Mesothelial cell of epicardium (in vitro differentiated cells): ENCODE measurements at places on chromosomes 2 and 18.

DNA sequence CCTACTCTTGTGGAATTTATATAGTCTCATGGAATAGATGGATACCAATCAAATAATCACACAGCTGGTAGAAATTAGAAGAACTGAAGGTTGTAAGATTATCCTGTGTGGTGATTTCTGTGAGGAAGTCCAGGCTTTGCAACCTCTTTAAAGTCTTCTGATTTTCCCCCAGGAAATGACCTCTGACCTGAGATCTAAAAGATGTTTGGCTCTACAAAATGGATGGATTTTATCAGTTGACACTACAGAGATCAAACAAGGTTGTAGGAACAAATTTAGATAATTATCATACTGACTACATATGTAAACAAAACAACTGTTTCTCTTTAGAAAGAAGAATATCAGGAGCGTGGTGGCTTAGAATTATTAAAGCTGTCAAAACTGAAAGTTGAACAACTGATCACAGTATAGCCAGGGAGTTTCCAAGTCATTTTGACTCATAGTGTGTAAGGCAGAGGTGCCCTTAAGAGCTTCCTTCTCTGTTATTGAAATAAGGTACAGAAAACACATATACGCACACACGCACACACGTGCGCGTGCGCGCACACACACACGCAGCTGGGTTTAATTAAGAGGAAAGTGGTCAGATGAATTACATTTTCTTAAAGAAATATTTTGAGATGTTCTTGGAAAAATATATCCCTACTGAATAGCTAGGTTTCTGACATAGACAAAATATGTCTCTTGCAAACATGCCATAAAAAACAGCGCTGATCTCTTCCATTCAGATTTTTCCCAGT is 35.5 kb upstream of the PELI1 start:
- no peak for DNase-seq

- no peak for DNase-seq
These were observed 284.1 kb downstream of the SLC4A3 start for GRCh38 chr2:219911541-219911940.

DNA sequence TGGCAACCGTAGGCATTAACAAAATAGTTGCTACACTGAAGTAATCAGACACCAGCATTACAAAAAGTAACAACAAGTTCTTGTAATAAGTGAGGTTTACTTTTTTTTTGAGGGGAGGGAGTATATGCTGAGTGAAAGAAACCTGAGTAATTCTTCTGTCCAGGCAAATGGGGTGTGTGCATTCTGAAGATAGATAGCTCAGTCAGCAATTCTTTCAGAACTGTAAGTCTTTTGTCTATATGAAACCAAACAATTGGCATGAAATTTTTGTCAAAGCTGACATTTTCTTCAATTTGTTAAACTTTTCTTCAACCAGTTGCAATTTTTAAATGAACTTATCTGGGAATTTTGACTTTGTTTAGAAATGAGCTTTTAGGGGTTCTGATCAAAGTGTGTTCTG is 208.1 kb upstream of the THSD7B start:
- no peak for DNase-seq

- no peak for DNase-seq
These were observed 1814.7 kb upstream of the CELF4 start for GRCh38 chr18:39380186-39380725.

DNA sequence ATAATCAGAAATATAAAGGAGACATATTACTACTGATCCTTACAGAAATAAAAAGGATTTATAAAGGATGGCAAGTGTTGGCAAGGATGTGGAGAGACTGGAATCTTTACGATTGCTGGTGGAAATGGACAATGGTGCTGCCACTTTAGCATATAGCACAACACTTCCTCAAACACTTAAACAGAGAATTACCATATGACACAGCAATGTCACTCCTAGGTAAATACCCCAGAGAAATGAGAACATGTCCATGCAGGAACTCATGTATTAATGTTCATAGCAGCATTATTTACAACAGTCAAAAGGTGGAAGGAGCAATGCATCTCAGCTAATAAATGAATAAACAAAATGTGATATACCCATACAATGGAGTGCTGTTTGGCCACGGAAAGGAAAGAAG is 137.5 kb downstream of the NDUFA10 start:
- no peak for DNase-seq

- no peak for DNase-seq
These were observed 218.8 kb downstream of the CYP26B1 start for GRCh38 chr2:71928734-71929481.

DNA sequence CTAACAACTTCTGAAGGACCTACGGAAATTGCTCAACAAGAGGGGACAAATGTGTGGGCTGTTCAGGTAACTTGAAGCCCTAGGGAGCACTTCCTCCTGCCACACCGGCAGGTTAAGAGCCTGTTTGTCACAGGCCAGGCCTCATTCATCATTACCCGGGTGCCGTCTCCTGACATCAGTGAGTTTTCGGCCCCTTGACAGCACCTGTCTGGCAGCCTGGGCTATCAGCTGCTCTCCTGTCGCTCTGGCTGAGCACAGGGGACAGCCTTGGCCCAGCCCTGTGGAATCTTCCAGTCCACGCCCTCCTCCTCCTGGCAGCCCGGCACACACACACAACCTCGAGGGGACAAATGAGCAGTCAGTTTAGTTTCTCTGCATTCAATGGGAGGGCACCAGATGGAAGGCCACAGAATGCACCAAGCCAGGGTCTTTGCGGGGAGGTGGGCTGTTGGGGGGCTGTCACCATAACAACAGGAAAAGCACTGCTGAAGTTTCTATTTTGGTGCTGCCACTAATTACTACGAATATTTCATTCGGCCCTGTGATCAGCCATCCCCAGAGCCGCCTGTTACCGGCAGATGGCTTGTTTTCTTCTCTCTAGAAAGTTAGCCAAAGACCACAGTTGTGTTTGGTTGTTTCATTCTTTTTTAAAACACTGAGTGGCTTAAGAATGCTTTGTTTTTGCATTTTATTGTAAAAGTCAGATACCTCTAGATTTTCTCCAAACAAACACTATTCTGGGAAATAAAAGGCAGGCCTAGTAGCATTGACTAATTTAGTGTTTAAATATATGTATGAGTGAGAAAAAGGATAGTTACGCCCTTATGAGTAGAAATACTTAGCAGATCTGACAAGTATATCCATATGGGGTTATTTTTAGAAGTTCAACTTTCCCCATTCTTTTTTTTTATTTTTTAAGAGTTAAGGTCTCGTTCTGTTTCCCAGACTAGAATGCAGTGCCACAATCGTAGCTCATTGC is 189.9 kb upstream of the NDUFV2 start:
- DNase-seq, result no peak

DNA sequence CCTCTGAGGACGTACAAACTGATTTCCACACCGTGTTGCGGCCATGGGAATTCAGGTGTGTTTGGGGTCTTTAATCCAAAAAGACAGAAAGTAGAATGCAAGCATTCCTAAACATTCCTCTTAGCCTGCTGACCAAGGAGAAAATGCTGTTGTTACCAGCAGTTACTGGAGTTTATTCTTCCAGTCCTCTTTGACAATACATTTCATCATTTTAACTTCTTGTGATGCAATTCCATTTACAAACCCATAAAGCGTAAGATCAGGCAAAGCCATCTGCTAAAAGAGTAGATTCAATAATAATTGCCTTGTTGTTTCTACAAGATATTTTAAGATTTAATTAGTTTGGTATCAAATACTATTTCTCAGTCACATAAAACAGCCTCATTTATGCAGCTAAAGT is 32.7 kb downstream of the SPIRE1 start:
- no peak for DNase-seq

GRCh38 chr2:17830053-17831034 is 14.1 kb downstream of the MSGN1 start:
- DNase-seq, result peak; percentile 48

- no peak for DNase-seq
These were observed 24.6 kb upstream of the CASP10 start for GRCh38 chr2:201158111-201158929.

DNA sequence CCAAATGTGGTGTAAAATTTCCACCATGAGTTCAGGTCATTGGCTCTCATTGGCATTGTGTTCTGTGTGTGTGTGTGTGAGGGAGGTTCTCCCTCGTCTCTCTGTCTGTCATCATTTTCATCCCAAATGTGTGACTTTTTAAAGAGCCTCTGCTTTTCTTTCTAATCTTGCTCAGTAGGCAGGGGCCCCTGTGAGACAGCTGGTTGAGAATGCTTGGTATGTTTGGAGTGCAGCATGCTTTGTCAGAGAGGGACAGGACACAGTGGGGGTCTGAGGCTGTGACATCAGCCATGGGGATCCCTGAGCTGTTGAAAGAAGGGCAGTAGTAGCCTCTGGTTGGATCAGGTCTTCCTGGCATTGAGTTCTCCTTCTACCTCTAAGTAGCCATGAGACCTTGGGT is 10.6 kb downstream of the PTPRM start:
- no peak for DNase-seq

- DNase-seq, result no peak
These were observed 185.9 kb upstream of the TPO start for GRCh38 chr2:1227274-1227900.

GRCh38 chr2:128169497-128169896 is 78.5 kb downstream of the UGGT1 start:
- no peak for DNase-seq

DNA sequence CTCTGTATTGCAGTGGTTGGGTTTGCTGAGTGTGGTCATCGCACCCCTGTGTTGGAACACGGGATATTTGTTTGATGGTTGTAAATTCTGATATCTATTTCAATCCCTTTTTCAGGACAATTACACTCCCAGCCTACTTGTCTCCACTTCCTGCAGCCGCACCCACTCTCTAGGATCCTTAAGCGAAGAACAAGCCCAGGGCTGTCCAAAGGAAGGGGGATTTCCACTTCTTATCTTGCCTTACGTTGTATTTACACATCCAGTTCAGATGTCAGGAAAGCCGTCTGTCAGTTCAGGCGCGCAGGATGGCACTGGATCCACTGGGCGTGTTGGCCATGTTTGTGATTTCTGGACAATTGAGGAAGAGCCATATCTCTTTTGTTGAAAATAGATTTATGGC is 834.5 kb upstream of the SALL3 start:
- DNase-seq, result no peak

DNA sequence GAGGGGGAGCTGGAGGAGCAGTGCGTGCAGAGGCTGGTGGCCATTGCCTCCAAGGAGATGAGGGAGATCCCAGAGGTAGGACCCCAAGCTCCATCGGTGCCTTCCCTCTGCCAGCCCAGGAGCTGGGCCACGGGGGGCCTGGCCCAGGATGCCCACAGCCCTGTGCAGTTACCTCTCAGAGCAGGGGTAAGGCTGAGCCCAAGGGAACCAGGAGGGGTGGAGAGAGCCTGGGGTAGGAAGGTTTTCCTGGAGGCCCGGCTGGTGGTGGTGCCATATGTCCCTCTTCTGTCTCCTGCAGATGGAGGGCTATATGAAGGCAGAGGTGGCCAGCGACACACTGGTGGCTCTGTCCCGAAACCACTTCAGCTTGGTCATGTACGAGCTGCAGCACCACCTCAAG is 11.4 kb downstream of the MROH2A start:
- DNase-seq, result peak; percentile 16

DNA sequence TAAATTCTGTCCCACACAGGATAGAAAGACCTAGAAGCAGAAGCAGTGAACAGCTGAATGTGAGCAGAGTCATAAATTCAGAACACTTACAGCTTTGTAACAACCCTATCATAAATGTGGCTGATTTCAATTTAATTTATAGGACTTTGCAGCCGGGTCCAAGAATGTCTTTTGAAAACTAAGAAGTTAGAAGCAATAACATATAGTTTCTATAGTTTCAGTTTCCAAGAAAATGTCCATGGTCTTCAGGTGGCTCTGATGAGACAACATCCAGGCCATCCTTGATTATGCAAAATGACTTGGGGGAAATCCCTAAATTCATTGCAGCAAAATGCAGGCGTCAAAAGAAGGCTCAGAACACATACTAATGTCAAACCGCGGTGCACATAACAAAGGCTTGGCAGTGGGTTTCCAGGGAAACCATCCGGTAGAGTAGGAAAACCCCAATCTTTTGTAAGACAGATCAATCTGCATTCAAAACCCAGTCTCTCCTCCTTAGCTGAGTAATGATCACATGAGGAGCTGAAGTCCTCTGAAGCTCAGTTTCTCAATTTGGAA is 442.2 kb upstream of the ID2 start:
- DNase-seq, result no peak

DNA sequence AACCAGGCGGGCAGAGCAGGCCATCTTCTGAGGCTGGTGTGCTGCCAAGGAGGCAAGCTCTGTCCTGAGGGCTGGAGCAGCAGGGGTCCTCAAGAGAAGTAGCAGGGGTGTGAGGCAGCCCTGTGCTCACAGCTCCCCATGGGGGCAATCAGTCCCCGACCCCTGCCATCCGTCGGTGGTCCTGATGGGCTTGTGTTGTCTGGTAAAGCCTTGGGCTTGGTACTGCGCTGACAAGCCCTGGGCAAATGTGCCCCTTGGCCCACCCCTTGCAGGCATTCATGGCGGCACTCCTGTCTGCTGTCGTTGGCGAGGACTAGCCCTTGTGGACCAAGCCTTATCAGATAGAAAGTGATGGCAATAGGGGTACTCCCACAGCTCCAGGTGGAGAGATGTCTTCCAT is 22.6 kb upstream of the SCLY start:
- no peak for DNase-seq

- DNase-seq, result no peak
These were observed 200.5 kb upstream of the RND3 start for GRCh38 chr2:150688016-150688415.

DNA sequence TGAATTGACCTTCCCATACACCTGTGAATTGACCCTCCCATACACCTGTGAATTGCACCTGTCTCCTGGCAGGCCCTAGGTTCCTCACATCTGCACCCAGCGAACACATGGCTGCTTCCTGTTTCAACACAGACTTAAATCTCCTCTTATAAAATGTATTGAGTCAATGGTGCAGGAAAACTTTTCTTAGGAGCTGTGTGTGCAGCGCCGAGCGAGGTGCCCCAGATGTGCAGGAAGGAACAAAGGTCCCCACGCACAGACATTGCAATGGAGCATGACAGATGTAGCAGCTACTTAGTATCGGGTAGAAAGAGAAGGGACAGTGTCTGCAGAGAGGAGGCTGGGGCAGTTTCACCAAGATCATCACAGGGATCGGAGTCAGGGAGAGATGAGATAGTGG is 85.5 kb upstream of the PXDN start:
- DNase-seq, result no peak

- DNase-seq, result no peak
These were observed 39.6 kb downstream of the TTC39C start for GRCh38 chr18:24054130-24054529.

- no peak for DNase-seq
These were observed 118.7 kb downstream of the RIT2 start for GRCh38 chr18:42996824-42997223.
